ENCODE measurements at places on chromosomes 6 and 20. TPM values are rescaled to one million over a fixed set of nuclear protein-coding genes. Genes with fewer than 3 reads are reported as not detected.
A peak's percentile ranks its signal among the peaks of the same experiment; 100 is the strongest.

- DNase-seq, result no peak
These were observed 135.2 kb upstream of the PREP start for GRCh38 chr6:105537981-105538578.

GRCh38 chr6:139839506-139840156 lies 465.2 kb upstream of the CITED2 start:
- no peak for DNase-seq

The ADA gene
- total RNA-seq, result 32.8 TPM

- DNase-seq, result no peak
These were observed 203.0 kb upstream of the PCSK2 start for GRCh38 chr20:17023806-17024205.

GRCh38 chr20:4029505-4030467 lies 14.4 kb upstream of the RNF24 start:
- DNase-seq, result no peak

The NR2E1 gene
- not detected for total RNA-seq

DNA sequence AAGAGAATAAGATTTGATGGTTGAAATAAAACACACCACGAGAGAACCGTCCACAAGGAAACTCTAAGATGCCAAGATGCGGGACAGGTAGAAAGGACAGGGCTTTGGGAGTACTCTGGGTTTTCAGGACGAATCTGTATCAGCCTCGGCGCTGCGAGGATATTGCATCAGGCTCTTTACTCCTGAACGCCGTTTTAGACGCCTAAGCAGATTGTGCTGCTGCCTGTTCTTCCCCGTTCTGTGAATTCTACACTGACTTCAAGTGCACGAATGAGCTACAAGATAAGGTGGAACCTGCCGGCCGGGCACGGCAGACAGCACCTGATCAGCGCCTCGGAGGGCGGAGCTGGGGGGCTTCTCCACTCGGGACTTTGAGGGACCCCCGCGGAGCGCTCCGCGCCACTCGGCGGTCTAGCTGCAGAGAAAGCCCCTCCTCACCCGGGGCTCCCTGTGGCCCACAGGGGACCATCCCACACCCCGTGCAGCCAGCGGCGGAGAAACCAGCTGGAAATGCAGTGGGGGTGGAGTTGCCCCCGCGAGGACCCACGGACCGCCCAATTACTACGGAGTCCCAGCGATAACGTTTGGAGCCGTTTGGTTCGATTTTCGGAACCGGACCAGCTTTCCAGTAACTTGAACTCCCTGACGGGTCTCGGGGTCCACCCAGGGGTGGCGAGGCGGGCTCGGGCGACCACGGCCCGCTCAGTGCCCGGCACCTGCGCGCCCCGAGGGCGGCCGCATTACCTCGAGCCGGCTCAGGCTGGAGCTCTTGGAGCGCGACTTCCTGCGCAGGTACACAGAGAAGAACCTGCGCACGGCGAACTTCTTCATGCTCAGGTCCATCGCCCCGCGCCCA lies 646 bp downstream of the RPS6KA2 start:
- peak; percentile 40 for DNase-seq

DNA sequence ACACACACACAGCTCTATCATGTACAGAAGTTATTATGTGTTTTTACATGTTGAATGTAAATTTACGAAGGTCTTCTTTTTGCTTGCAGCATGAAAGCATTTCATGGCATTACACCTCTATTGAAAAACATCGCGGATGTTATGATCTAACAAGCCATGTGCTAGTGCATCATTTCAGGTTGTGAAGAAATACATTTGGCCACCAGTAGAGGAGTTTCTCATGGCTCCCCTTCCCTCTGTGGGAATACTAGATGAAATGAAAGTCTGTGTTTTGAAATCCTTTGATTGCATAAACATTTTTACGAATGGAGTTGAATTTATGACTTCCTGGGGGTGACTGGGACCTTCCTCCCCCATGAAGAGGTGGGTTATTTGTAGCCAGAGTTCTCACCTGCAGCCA lies 17.7 kb downstream of the MAS1 start:
- no peak for DNase-seq
